NCI-H1694 treated with DMSO at 0.1 percent for 48 hours (cell line): ENCODE measurements at places on chromosomes 4 and X.

- no peak for DNase-seq
Observed at GRCh38 chrX:129661369-129661768, 6.6 kb upstream of the APLN start.

DNA sequence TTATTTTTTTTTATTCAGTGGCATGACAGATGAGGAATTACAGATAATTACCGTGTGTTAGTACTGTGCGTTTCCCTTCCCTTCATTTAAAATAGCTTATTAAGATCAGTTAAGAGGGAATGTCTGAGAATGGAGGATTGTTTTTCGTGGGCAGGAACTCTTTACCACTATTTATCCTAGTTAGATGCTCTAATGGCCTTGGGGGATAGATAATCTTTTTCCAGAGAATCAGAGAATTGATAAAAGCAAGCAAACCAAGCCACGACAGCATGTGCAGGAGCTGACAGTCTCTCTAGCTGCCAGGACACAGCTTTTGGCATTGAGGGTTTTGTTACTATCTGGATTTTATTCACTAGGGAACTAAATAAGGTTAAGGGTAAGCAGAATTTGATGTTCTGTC is 128.7 kb downstream of the DCLK2 start:
- DNase-seq, result peak; percentile 7

DNA sequence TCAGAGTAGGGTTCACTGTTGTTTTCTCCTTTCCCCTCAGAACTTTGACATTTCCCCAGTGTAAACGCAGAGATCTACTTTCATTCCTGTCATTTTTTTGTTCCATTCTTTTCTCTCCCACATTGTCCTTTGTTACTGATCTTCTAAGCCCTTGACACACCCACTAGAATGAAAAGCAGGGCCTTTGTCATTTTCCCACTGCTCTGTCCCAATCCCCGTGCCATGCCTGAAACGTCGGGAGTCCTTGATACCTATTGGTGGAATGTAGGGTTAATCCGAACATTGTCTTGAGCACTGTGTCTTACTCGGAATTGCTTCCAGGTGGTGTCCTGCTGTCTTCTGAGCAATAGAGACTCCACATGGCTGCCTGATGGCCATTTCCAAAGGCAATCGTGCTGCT is 887.1 kb upstream of the FRG1 start:
- no peak for DNase-seq

DNA sequence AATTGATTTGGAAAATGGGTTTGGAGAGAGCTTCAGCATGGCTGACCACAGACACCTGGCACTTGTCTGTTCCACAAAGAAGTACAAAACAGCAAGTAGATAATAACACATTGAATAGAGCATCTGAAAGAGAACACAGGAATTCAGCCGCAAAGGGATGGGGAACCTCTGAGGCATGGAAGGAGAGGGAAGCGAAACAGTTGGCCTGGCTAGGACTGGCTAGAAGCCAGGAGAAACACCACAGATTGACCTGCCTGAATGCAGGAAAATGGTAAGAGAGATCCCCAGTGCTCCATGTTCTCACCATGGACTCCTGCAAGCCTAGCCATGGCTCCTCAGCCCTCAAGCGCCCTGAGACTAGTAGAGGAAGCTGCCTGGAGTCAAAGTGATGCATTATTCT is 169.7 kb upstream of the SH3RF1 start:
- DNase-seq, result no peak

- no peak for DNase-seq
Observed at GRCh38 chr4:104938624-104939023, 208.1 kb upstream of the TET2 start.

DNA sequence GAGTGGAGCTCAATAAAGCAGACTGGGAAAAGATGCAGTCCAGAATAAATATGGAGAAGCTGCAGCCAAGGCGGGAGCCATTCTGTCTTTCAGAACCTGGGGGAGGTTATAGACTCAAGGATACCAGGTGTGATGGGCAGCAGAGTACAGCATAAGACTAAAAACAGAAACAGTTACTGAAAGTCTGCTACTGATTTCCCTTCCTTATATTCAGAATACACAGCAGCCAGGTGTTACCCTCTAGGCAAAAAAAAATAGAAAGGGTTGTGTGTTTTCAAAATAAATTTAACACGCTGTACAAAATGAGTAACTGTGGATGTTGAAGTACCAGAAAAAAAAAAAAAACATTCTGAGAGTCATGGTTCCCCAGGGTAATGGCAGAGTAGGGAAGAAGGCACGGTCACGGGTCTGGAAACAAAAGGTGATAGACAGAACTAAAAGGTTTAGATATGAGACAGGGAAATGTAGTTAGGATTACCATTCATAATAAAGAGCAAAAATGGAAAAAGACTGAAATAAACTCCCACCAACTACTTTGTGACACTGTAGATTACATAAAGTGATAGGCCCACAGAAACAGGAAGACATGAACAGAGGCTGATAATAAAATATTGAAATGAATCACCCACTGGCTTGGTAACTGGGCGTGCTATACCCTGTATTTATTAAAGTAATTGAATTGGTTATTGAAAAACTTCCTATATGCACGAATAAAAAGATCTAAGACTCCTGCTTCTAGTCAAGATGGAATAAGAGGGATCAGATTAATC is 10.8 kb upstream of the HHIP start:
- no peak for DNase-seq

DNA sequence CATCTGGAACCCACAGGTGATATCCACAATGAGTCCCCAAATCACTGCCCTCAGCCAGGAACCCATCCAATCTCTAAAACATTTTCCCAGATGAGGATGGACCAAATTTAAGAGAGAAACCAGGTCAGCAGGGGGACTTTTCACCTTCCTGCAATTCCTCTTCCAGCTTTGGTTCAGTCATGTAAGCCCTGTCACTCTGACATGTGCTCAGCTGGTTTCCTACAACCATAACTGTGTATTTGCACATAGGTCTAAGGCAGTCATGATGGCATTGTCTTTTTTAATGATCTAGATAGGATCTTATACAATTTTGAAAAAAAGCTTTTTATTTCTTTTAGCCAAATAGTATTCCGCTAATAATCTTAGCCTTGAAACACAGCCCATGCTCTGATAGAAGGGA is 6.5 kb downstream of the CXXC4 start:
- no peak for DNase-seq

GRCh38 chrX:149759824-149760223 is 14.0 kb upstream of the HSFX1 start:
- DNase-seq, result no peak

GRCh38 chr4:36292556-36293188 is 11.3 kb downstream of the DTHD1 start:
- DNase-seq, result no peak

DNA sequence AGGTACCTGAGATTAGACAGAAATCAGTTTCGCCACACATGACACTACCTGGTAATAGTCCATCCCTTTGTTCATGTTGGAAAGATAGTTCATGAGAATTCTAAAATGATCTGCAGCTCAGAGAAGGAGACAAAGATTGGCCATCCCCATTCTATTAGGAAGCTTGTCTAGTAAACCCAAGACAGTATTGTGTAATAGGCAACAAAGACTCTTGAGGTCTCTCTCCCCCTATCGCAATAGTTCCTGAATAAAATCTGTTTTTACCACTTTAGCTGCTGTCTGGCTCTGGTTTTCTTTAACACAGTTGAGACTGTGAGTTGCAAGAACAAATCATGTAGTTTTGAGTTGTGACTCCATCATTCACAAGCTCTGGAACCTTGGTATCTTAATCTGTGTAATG is 14.8 kb upstream of the BBS7 start:
- no peak for DNase-seq

DNA sequence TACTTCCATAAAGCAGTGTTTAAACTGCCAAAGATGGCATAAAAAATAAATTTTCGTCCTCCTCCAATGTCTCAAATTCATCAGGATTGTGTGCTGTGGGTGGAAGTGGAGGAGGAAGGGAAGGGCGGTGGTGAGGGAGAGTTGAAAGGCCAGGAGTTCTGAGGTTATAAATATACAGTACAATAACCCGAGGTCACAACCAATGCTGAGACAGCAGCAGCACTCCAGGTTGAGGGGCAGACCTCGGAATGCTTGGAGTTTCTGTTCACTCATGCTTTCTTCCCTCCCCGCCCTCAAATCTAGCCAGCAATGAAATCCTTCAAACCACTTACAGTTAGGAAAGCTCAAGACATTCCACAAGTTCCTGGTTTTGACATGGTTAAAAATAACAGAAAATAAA is 134.0 kb upstream of the SMAD1 start:
- no peak for DNase-seq

- DNase-seq, result no peak
Observed at GRCh38 chrX:51456814-51457213, 39.6 kb downstream of the NUDT11 start.

DNA sequence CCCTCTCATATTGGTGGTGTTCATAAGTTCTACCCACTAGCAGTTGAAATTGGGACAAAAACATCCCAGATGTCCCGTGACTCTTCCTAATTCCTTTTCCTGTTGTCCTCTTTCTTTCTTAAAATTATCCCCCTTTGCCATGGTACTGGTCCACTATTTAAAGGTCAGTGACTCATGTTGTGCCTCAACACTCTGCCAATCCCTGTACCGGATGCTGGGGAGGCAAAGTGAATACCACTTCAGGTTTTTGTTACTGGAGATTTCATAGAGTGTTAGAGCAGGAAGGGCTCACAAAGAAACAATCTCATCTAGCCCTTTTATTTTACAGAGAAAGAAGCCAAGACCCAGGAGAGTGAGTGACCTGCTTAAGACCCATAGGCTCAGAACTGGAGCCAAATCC is 24.6 kb downstream of the SEPTIN11 start:
- DNase-seq, result no peak

- DNase-seq, result no peak
Observed at GRCh38 chr4:54371173-54371572, 142.1 kb downstream of the PDGFRA start.

DNA sequence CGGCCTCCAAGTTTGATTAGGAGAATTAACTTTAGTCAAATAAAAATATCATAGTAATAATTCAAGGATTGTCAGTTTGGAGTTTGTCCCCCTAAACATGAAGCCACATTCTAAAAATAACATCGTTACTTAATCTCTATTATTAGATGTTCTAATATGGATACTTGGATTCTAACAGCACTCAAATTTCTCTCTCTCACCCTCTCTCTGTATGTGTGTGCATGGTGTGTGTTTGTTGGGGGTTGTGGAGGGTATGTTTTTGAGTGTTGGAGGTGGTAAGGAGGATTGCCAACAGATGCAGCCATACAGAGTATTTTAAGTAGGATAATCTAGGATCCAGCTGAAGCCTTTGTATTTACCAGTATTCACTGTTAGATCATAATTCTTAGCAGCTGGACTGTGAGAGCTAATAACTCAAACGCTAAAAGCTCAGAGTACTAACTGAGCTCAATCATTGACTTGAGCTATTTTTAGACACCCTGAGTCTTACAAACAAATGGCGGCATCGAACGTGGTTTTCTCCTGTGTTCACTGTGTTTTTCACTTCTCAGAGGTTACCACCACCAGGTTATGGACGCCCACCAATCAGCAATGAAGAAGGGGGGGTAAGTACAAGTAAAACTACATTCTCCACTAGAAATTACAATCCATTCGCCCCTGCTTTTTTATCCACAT is 8.8 kb downstream of the ENAM start:
- no peak for DNase-seq

DNA sequence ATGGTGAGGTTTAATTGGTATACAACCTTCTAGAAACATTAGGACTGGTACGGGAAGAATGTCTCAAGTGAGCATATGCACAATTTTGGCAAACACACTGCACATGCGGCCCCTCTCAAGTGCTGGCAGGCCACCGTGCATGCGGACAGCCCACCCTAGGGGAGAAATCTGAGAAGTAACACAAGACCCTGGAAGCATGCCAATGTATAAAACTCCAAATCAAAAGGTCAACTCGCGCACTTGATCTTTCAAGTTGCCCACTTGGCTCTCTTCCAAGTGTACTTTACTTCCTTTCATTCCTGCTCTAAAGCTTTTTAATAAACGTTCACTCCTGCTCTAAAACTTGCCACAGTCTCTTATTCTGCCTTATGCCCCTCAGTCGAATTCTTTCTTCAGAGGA is 488.3 kb downstream of the CFAP47 start:
- no peak for DNase-seq

GRCh38 chrX:101370888-101371504 is 15.0 kb downstream of the BTK start:
- DNase-seq, result no peak

DNA sequence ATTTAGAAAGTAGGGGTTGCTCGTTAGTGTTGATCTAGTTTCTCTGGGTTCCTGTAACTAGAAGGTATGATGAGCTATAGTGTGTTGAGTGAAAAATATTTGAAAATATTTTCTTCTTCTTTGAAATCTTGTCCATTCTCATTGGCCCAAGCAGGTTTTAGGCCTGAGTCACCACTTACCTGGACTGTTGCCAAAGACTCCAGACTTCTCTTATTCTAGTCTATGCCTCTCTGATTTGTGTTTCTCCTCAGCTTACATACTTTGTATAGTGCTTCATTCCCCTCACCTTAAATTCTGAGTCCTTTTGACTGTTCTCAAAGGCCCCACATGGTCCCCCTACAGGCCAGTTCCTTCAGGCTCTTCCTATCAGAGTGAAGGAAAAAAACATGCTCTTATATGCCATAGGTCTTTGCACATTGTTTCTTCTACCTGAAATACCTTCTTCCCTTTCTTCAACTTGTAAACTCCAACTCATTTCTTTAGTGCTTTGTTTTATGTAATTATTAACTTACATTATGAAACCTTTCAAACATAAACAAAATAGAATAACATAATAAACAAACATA is 258.2 kb downstream of the PPP1R2C start:
- no peak for DNase-seq

- no peak for DNase-seq
Observed at GRCh38 chrX:23598575-23598974, 68.7 kb upstream of the PRDX4 start.

GRCh38 chr4:151484396-151485102 is 75.6 kb downstream of the FHIP1A start:
- DNase-seq, result no peak

- no peak for DNase-seq
Observed at GRCh38 chrX:51779306-51779705, 36.1 kb downstream of the GSPT2 start.

- no peak for DNase-seq
Observed at GRCh38 chr4:168138143-168138542, 45.8 kb downstream of the ANXA10 start.

- DNase-seq, result no peak
Observed at GRCh38 chr4:19494961-19495360, 756.7 kb upstream of the SLIT2 start.

GRCh38 chr4:108891896-108892590 is 129.2 kb upstream of the ETNPPL start:
- no peak for DNase-seq

DNA sequence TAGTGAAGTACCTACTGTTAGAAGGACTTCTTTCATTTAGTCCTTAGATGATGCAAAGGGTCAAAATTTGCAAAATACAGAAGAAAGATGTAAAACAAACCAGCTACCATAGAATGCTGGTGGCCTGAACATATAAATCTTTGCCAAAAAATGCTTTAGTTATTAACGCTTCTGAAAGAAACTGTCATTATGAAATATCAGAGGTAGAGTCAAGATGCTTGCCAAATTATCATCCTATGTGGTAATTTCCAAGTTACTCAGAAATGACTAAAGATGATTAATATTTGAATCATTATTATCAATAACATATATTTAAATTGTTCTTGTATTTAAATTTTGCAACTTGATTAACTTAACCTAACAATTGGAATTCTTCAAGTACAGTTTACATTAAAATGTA is 588.4 kb upstream of the FAM241A start:
- DNase-seq, result no peak
